ENCODE measurements at places on chromosomes 7 and 10.

GRCh38 chr10:124802313-124802675, 675 bp downstream of the ABRAXAS2 start:
- DNase-seq, result no peak

DNA sequence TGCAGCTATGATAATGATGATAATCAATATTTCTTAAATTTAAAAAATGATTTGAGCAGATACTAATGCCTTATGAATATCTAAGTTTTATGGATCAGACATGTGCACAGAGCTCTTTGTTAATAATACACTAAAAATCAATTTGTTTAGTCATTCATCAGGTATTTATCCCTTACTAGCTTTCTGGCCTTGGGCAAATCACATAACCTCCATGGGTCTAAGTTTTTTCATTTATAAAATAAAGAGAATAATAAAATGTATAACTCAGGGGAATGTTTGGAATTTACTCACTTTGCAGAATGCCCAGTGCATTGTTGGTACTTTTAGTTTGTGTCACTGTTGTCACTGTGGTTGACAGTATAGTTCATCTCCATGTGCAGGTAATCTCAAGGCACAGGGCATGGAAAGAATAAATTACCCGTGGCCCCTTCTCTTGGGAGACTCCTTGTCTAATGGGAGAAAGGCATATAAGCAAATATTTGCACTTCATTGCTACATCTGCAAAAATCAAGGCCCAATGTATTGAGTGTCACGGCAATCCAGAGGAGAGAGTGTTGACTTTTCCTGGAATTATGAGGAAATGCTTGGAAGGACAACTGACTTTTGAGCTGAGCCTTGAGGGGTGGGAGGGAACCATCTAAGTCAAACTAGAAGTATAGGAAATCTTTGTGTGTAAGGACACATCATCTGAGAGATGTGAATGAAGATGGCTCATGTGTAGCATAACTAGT, 64.7 kb upstream of the CTTNBP2 start:
- no peak for DNase-seq

- peak; percentile 13 for DNase-seq
These were observed 38.4 kb upstream of the PLXNA4 start for GRCh38 chr7:132614428-132615318.

- DNase-seq, result no peak
These were observed 158.2 kb downstream of the SPAG6 start for GRCh38 chr10:22503315-22504088.

DNA sequence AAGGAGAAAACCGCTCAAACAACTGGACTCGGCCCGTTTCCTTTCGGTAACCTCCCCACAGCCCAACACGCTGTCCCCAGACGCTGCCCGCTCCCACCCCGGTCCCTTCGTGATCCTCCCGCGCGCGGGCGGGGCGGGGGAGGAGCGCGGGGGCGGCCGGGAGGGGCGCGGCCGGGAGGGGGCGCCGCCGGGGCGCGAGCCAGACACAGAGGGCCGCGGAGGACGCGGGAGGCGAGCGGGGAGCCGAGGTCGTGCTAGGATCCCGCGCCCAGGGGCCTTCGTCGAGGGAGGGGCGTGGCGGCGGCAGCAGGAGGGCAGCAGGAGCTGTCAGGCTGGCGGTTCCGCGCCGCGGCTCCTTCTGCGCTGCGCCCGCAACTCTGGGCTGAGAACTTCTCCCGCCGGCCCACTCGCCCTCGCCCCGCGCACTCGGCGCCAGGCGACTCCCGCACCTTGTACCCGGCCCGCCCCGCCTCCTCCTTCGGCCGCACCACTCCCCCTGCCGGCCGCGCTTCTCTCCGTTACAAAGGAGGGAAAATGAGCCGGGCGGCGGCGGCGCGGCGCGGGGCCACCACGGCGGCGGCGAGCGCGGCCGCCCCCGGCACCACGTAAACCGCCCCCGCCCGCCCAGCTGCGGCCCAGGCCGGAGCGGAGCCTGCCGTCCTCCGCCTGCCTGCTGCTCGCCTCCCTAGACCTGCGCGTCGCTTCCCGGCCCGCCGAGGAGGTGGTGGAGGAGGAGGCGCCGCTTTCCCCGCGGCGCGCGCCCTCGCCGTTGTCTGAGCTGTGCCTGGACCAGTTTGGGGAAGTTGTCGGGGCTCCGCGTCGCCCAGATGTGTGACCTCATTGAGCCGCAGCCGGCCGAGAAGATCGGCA, at the start of gene CDK14:
Gene CDK14, plus strand, starts transcription at position 521 of the 870 bp plus-strand sequence. Its CDS starts 307 bp downstream, at position 828.
- peak; percentile 28 for DNase-seq

DNA sequence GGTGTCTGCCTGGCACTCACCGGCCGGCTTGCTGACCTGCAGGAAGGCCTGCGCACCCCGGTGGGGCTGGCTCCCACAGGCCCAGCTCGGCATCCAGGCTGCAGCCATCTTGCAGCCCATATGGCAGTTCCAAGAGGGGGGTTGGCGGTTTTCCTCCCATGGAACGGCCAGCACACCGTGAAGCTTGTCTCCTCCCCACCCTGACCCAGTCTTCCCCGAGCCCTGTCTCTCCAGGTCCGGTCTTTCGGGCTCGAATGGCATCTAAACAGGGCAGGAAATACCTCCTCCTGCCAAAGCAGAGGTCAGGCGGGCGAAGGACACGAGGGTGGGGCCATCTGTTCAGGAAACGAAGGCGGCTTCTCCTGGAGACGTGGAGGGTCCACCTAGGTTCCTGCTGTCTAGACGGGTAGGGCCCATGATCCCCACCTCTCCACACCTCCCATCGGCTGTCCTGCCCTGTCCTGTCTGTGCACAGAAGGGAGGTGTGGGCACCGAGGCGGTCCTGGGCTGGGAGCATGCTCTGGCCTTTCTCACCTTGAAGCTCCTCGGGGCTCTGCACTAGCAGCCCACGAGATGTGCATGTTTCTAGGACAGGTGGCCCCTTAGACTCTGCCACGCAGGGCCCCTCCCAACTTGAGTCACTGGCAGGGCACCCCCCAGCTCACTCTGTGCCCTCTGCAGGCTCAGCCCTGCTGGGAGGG, 113.7 kb upstream of the DIP2C start:
- DNase-seq, result no peak

DNA sequence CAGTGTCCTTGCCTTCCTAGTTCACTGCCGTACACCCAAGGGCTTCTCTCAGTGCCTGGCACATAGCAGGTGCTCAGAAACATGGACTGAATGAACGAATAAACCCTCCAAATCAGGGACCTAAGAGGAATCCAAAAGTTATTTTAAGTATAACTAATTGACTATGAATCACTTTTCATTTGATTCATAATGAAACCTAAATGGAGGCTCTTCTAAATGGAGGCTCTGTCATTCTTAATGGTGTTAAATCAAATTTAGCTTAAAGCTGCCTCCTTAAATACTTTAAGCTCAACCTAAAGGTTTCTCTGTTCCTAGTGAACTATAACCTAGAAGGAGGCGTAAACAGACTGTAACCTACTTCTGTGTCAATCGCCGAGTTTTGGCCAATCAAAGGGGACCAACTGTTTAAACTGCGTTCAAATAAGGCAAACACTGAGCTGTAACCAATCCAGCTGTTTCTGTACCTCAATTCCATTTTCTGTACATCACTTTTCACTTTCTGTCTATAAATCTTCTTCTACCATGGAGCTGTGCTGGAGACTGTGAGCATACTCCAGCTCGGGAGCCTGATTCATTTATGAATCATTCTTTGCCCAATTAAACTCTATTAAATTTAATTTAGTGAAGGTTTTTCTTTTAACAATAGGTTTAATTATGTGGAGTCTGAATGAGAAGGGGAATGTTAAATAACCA, 11.0 kb downstream of the PYROXD2 start:
- no peak for DNase-seq
